NCI-H2107 (cell line): ENCODE measurements at places on chromosomes 16 and 17.

- no peak for DNase-seq
Measured at GRCh38 chr17:67276075-67276474, 31.1 kb upstream of the HELZ start.

- DNase-seq = no peak
Measured at GRCh38 chr16:28522792-28523191, 16.0 kb downstream of the NUPR1 start.

GRCh38 chr16:85527767-85528297 is 85.3 kb upstream of the GSE1 start:
- DNase-seq = no peak

- DNase-seq = no peak
Measured at GRCh38 chr16:53864819-53865493, 161.0 kb downstream of the FTO start.

GRCh38 chr17:62950067-62950466 is 16.0 kb upstream of the TANC2 start:
- DNase-seq = no peak

DNA sequence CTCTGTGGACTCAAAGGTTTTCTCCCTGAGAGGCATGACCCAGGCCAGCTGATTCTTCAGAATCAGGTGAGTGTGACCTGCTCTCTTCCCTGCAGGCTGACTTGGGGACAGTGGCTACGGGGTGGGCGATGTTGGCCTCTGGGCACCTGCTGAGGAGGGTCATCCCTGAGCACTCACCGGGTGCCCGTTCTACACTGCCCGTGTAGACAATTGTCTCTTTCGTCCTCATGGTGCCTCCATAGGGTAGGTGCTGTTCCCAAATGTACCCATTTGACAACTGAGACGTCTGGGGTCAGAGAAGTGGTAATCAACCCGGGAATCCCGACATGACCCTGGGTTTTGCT is 74.8 kb downstream of the GOSR1 start:
- DNase-seq = no peak

- DNase-seq = no peak
Measured at GRCh38 chr17:38584350-38584925, 21.3 kb downstream of the SRCIN1 start.

- no peak for DNase-seq
Measured at GRCh38 chr16:29757950-29758466, 12.2 kb upstream of the C16orf54 start.
